ENCODE measurements at places on chromosomes 7 and 10.

DNA sequence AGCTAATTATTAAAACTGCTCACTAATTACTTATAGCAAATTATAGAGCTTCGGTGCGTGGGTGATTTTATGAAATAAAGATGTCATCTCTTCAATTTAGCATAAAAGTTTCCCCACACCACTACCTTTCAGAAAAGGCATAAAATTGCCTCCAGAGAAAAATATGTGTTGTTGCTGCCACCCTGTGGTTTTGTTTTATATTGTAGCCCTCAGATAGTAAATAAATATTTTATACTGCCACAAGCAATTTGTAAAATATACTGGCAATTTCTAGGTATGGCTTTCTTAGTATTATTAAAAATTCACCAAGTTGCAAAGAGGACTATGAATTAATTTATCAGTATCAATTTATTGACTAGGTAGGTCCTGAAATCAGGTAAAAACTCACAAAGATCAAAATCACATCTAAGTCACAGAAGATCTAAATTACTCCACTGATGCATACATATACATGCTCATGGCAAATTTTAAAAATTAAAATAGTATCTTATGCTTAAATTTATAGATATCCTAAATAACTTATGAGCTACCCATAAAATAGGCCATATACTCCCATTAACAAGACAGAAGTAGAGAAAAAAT is 26.5 kb downstream of the ASNS start:
- DNase-seq, result no peak

DNA sequence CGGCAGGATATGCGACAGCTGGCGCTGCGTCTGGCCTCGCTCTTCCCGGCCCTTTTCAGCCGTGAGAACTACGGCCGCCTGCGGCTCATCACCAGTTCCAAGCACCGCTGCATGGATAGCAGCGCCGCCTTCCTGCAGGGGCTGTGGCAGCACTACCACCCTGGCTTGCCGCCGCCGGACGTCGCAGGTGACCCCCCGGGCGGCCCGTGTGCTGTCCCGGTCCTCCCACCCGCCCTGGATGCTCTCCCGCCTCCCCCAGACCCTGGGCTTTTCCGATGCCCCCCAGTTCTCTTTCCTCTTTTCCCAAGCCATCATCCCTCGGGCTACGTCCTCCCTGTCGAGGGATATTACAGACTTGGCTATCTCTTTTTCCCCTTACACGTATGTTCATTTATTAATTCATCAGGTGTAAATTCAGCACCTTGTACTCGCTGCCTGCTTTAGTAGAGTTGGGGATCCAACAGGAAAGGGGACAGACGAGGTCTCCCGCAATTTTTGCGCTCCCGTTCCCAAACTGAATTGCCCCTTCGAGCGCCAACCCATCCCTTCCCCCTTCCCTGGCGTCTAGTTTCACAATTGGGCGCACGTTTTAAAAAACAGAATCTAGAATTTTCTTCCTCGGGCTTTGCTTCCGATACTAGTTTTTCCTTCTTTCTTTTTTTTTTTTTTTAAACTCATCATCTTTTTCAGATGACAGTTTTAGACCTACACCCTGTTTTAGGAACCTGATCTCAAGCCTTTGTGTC is 846 bp downstream of the MINPP1 start:
- peak; percentile 5 for DNase-seq

GRCh38 chr10:17649052-17649451 is 5.1 kb downstream of the STAM start:
- DNase-seq, result no peak

DNA sequence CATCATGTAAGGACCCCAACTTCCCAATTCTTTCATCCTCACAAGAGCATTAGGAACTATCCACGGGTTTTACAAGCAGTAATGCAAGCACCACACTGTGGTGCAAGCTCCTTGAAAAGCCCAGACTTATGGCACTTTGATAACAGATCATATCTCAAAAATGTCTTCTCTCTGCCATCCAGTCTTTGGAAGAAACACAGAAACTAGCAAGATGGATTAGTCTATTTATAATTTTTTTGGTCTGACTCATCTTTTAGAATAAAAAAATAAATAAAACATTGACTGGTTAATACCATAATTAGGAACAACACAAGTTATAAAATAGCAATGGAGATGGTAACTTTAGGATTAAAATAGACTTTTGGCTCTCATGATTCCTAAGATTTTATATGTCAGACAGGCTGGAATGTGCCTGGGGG is 49.0 kb upstream of the CALD1 start:
- no peak for DNase-seq

GRCh38 chr10:79286318-79286951 is 60.8 kb upstream of the PPIF start:
- peak; percentile 72 for DNase-seq

Data from activated T-helper 1 cell treated with anti-CD3 and anti-CD28 coated beads, Interleukin-2, amount 50 U/mL, for 16 hours (primary cell).